ENCODE measurements at places on chromosomes 7 and 10.

- DNase-seq, result no peak
These were observed 148.3 kb upstream of the PRPS1L1 start for GRCh38 chr7:18175801-18176450.

DNA sequence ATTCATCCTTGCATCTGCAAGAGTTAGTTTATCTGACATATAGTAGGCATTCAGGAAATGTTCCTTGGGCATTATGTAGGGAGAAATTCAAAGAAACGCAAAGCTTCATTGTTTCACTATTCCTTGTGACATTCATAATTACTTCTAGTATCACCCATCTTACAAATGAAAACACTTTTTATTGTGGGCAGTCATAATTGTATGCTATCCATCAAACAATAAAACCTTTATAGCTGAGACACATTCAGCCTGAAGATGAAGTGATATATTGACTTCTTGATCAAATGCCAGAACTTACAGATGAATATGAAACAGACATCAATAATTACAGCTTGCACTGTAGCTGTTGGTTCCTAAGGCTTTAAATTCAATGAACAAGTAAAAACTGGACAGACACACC is 36.4 kb downstream of the FAM204A start:
- DNase-seq, result no peak

- DNase-seq, result no peak
These were observed 18.9 kb downstream of the ABI1 start for GRCh38 chr10:26841733-26842317.

GRCh38 chr10:266974-267425 is 131.7 kb downstream of the ZMYND11 start:
- no peak for DNase-seq

GRCh38 chr10:27341001-27341400 is 100.4 kb upstream of the ACBD5 start:
- no peak for DNase-seq
